Left renal pelvis (tissue), 4 donors: ENCODE measurements at places on chromosomes 7 and 10. TPM values are rescaled to one million over a fixed set of nuclear protein-coding genes. Genes with fewer than 3 reads are reported as not detected.

GBX1 gene
- polyA plus RNA-seq, result not detected

IKZF1 gene
- 3.1 TPM for polyA plus RNA-seq

RAMP3 gene
- 11.4 TPM for polyA plus RNA-seq

TUBB8 gene
- 0.63 TPM for polyA plus RNA-seq

BTBD16 gene
- polyA plus RNA-seq, result 0.08 TPM

ITPRID1 gene
- polyA plus RNA-seq, result 0.18 TPM

DDC gene
- 2.3 TPM for polyA plus RNA-seq

DPYSL4 gene
- polyA plus RNA-seq, result 19.4 TPM

CFAP46 gene
- 10.6 TPM for polyA plus RNA-seq

ECHDC3 gene
- 9.9 TPM for polyA plus RNA-seq

CDK13 gene
- polyA plus RNA-seq, result 65.2 TPM

- DNase-seq, result no peak
Observed at GRCh38 chr7:1092806-1093501, 5.0 kb downstream of the GPER1 start.

DNA sequence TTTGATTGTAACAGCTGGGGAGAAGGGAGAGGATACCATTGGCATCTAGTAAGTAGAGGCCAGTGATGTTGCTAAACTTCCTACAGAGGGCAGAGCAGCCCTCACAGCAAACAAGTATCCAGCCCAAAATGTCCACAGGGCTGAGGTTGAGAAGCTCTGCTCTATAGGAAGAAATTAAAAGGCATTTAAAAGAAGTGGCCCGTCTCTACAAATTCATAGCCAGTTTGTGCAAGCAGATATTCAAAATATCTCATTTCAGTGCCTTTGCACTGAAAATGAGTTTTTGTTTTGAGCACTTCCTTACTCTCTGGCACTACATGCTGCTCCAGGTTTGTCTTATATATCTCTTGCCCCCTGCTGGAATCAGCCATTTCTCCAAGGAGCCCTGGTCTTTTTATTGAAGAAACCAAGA lies 330.0 kb downstream of the BBS9 start:
- DNase-seq, result no peak

- DNase-seq, result no peak
Observed at GRCh38 chr7:147519062-147519461, 1071.5 kb upstream of the C7orf33 start.

DNA sequence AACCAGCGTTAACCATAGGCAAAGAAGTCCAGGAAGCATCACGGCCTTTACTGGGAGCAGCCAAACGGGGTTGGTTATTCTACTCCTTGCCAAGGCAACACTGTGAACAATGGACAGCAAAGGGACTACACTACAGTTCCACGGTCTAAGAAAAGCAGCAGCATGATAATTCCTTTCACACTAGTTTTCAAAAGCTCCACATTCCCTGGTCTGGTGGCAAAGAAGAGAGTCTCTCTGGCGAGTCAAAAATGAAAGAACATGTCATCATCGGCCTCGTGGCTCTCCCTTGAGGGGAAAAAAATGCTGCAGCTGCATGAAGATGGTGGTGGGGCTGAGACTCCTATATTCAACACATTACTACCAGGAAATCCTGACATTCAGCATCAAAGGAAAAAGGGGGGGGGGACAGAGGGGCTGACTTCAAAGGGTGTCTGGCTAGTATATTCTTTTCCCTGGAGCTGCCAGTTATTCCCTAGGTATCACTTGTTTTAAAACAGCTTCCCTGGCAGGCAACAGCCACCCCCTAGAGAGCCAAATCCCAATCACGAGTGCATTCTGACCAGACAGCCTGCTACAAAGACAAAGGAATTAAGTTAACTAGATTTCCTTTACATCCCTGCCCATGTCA lies 49.1 kb downstream of the SLC37A3 start:
- DNase-seq, result no peak

DNA sequence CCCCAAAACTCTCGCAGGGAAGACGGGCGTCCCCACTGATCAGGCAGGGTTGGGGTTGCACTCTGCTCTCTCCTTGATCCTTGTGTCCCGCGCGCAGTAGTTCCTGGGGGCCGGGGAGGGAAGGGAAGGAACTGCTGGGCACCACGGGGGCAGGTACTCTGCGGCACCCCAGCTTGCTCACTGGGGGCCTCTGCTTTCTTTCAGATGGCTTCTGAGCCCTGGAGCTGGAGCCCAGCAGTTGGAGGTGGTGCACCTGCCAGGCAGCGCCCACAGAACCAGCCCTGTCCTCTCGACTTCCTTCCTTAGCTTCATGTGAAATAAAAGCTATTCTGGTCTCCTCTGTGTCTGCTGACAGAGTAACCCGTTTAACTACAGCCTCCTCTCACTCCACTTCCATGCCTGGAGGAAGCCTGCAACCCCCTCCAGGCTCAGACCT lies 12.2 kb downstream of the PLAC9 start:
- DNase-seq, result no peak

DNA sequence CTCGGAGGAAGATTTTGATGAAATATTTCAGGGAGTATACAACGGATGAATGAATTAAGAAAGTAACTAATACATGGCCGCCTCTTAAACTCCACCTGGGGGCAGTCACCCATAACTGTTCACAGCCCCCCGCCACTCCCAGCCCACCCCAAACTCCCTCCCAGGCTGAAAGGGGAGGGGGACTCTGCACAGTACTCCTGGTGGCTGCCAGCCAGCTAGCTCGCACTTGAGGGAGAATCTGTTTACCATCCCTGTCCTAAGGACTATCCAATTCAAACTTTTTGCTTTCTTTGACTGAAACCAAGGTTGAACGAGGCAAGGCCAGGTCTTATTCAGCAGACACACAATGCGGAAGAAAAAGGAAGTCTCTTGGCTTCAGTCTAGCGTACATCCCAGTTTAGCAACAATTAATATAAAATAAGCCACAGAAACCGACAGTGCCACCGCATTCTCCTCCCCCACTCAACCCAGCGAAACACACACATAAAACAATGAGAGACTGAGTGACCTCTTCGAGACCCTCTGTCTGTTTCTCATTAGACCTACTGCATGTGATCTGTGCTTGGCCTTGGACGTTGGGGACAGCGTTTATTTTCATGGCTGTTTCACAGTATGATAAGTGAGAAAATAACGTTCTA lies 219.5 kb downstream of the GLI3 start:
- no peak for DNase-seq

DNA sequence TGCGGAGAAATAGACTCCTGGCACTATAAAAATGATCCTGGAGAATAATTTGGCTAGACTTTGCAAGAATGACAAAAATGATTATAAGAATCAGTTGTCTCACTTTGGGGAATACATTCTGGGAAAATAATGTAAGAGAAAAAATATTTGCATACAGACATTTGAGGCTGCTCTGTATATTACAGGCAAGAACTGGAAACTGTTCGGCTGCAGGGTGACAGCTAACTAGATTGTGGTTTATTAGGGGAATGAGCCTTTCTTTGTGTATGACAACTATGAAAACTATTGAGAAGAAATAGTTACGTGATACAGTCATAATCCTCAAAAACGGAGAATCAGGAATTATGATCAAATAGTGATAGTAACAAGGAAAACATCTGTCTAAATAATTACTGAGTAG lies 8.6 kb downstream of the TRIM56 start:
- no peak for DNase-seq

GRCh38 chr10:30059209-30060107 lies at the start of gene JCAD:
JCAD (minus strand) TSS chr10:30059586; CDS start chr10:30047812, 11,774 bp downstream.
- DNase-seq, result no peak

DNA sequence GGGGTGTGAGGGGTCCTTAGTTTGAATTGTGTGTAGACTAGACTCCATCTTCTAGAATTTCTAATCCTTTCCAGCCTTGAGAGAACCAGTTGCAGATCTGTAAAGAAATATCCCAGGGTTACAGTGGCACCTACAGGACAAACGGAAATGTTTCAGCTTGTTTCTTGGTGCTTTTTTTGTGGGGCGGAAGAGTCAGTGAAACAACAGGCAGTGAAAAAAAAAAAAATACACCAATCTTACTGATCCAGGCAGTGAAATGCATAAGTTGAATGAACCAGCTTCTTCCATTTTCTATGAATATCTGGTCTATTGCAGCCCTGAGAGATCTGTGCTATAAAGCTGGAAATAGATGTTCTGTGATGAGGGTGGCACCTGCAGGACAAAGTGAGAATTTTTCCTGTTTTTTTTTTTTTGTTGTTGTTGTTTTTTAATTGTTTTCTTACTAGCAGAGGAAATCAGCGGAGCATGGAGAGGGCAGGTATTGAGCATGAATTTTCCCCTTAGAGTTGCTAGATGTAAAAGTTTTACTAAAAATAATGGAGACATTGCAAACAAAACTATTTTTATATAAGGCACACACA lies 81.9 kb upstream of the DYNC1I1 start:
- no peak for DNase-seq

DNA sequence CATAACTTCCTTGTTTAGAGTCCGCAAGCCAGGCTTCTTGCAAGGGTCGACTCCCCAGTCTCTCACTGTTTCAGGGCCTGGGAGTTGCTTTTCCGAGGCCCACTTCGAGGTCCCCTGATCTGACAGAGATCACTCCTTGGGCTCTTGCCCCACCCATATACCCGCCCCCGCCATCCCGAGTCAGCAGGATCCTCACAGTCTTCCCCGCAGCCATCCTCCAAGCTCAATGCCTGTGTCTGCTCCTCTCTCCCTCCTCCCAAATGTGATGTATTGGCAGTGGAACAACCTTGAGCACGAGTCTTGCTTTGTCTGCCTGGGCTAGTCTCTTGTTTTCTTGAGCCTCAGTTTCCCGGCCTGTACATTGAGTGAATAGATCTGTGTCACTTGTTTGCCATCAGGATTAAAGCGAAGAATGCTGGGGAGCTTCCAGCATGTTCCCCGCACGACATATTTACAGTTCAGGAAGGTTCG lies 2.4 kb upstream of the HMX2 start:
- no peak for DNase-seq

GRCh38 chr7:152158801-152159587 lies 133.5 kb downstream of the GALNT11 start:
- no peak for DNase-seq

DNA sequence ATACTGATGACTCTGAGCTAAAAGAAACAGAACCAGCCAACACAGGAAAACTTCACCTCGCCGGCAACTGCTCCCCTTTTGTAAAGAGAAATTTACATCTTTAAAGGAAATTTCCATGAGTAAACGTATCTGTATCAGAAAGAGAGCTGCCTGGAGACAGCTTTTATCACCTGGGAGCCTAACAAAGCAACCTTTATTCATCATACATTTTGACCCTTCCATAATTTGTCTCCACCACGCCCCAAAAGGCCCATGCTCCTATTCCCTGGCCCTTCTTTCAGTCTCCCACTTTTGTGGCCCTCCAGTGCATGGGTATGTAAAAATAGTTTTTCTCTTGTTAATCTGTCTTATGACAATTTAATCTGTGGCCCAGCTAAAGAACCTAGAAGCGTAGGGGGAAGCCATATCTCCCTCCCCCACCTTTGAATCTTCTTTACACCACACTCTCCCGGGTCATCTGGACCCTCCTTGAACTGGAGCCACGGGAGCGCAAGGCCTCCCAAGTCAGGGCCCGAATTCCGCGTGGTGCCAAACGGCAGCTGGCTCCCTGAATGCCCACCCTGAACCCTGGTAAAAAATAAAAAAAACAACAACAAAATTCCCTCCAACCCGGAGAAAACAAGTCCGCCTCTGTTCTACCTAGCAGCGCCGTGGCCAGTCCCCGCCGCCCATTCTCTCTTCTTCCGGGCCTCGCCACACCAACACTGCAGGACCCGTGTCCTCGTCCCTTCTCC lies 15.4 kb upstream of the FKBP9 start:
- no peak for DNase-seq

DNA sequence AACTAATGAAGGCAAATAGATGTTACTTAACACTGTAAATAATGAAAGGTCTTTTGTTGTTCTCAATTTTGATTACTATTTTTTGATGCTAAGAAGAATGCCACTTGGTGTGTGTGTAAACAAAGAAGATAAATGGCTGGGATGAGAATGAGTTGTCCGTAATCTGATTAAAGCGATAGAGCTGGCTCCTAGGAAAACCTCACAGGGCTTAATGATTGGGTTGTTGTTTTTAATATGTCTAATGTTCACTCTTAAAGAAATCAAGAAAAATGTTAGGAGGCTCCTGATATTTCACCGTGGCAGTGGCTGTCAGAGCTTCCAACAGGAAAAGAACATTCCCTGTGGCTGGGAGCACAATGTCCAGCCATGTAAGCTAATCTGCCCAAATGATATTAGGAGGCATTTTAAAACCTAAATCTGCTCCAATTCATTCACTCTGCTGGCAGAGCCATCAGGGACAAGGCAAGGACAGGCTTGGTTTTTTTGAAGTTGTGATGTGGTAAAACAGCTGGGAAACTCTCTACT lies 243.9 kb downstream of the SNX10 start:
- no peak for DNase-seq

- DNase-seq, result no peak
Observed at GRCh38 chr7:158411232-158411950, 176.2 kb downstream of the PTPRN2 start.

- DNase-seq, result no peak
Observed at GRCh38 chr7:125118444-125118843, 188.8 kb upstream of the POT1 start.

DNA sequence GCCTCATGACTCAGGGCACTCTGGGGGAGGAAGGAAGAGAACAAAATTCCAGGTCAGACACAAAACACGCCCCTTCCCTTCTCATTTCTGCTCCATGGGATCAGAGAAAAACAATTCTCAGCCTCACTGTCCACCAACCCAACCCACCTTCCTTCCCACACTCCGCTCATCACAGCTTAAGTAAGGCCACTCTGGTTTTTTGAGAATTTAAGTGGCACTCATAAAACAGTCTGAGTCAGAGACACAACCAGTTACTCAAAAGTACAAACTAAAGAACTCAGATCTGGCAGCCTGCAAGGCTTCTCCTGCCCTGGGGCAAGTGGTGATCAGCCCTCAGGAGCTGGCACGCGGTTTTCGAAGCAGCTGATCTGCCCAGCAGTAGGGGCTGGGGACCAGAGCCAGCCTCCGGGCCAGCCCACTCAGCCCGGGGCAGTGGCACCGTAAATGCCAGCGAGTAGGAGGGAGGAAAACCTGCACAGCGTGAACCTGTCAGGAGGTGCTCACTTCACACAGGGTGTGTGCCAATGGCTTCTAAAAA lies 39.1 kb upstream of the ABLIM1 start:
- no peak for DNase-seq

GRCh38 chr7:157010588-157011332 lies at the start of gene MNX1:
MNX1 (minus strand) TSS chr7:157010663; CDS start chr7:157010350, 313 bp downstream.
- no peak for DNase-seq

DNA sequence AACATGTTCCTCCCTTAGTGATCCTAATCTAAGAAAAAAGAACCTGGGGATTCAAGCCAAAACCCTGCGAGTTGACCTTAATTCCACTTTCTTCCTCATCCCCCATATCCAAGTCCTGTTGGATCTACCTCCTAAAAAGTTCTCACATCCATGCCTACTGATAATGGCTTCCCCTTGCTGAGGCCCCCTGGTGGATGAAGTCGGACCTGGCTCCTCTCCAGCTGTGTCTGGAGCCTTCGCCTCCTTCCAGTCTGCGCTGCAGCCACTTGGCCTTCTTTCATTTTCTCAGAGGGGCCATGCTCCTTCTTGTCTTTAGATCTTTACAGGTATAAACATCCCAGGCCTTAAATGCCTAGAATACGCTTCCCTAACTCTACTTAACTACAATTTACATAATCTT lies 8.1 kb downstream of the PDE1C start:
- DNase-seq, result no peak
